Stimulated activated CD8-positive, alpha-beta memory T cell treated with anti-CD3 and anti-CD28 coated beads, Interleukin-15, amount 100 ng/mL, for 4 hours (primary cell): ENCODE measurements at places on chromosomes 1 and 21.

DNA sequence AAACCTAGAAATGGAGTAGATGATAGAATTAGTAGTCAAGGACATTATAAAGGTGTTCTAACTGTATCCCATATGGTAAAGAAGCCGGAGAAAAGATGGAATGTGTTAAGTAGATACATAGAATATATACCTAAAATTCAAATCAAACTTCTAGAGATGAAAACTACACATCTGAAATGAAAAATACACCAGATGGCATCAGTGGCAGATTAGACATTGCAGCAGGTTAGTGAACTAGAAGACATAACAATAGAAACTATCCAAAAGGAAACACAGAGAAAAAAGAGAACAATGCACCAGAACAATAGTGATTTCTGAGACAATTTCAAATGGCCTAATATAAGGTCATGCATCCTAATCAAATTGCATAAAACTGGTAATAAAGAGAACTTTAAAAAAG lies 26.9 kb downstream of the ZBTB21 start:
- no peak for DNase-seq

DNA sequence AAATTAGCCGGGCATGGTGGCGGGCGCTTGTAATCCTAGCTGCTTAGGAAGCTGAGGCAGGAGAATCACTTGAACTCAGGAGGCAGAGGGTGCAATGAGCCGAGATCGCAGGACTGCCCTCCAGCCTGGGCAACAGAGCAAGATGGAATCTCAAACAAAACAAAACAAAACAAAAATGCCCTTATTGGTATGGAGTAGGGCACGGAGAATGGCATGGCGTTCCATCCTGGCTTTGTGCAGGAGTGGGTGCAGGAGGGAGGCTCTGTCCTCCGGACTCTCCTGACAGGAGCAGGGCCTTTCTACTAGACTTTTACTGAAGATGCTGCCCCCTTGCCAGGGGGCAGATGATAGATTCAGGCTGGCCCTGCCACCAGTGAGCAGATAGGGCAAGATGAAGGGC lies 1.0 kb downstream of the TMEM61 start:
- DNase-seq: no peak

- DNase-seq: no peak
These were observed 143.9 kb downstream of the SIPA1L2 start for GRCh38 chr1:232486006-232486405.

- no peak for DNase-seq
These were observed 133.8 kb downstream of the LRRC40 start for GRCh38 chr1:70071601-70072000.

DNA sequence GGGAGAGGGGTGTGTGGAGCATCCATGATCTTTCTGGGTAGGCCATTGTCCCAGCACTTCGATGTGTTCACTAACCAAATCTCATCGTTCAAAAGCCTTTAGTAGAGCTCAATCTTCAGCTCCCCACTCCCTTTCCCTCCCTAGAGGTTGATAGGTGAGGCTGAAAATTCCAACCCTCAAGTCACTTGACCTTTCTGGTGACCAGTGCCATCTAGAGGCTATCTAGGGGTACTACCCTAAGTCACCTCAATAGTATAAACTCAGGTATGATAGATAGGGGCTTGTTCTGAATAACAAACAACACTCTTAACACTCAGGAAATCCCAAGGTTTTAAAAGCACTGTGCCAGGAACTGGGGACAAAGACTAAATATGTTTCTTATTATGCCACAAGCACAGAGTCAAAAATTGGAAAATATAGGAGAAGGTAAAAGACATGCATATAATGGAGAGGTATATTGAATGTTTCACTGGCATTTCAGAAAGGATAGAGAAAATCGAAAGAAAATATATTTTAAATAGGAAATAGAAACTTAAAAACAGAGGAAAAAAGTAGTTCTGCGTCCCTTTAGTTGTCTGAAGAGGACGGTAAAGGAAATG lies 42.9 kb upstream of the CD53 start:
- DNase-seq: no peak

GRCh38 chr1:111596499-111596898 lies 23.1 kb upstream of the RAP1A start:
- DNase-seq: no peak
